GM23338 (cell line): ENCODE measurements at places on chromosomes 3 and 15.

GRCh38 chr3:112467539-112467938 lies 31.7 kb downstream of the BTLA start:
- DNase-seq: no peak

GRCh38 chr15:77311618-77312398 lies 108.1 kb downstream of the PEAK1 start:
- DNase-seq: no peak

DNA sequence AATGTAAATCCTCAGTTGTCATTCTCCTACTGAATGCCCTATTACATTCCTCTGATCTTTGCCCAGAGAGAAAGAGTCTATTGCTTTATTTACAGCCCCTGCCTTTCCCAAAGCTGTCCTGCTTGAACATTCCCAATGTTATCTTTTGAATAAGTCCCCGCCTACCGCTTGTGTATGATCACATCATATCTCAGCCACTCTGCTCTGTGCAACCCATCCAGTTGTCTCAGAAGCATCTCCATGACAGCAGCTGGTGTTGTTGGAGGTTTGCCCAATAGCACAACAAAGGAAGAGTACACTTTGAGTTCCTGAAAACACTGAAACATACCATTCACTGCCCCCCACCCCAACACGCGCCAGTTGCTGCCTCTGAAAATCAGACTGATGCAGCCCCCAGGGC lies 22.0 kb upstream of the FAM3D start:
- DNase-seq: no peak

- DNase-seq: no peak
Observed at GRCh38 chr15:56835718-56836171, 82.7 kb upstream of the TCF12 start.

DNA sequence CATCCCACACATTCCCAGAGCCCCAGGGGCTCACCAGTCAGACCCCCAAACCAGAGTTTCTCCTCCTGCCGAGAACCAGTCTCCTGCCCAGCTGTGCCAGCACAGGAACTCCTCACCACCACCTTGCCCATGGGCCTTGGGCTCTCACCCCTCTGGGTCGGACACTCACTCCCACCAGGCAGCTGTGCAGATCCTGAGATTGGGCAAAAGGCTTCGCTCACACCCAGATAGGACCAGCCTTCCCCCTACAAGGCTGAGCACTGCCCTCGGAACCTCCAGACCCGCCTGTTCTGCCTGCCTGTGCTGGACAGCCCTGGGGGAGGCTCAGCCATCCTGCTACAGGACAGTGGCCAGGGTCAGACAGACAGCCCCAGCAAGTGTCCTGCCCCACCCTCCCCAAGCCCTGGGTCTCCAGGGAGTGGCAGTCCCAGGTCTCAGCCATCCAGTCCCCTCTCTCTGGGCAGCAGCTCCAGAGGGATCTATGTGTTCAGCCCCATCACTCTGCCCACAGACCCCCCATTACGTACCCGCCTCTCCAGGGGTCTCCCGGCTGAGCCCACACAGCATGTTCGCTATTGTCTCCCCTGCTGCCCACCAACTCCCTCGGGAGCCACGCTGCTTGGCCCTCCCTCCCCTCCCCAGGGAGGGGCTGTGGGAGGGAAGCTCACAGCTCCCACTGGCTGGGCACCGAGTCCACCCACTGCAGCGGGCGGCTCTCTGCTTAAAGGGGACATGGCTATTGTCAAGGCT lies at the start of gene GRIP2:
Gene GRIP2, minus strand, starts transcription at position 601 of the 750 bp plus-strand sequence. Its CDS starts 34 bp downstream, at position 567.
- DNase-seq: no peak

- peak; percentile 29 for DNase-seq
Observed at GRCh38 chr3:114362815-114363214, 69.0 kb downstream of the TIGIT start.

DNA sequence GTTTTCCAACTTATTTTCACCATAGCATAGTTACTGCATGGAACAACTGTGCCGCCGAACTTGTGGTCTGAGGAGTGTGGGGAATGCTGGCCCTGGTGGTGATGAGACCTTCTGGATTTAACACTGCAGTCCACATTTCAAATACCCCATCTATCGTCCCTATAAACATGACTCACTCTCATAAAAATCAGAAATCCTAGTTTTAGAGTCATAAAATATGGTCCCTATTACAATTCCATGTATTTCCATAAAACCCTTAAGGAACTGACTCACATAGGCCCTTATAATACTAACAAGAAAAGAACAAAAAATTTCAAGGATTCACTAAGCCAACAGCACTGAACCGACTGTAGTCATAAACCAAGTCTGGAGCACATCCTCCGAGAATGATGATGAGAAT lies 147.2 kb downstream of the FOXP1 start:
- no peak for DNase-seq

DNA sequence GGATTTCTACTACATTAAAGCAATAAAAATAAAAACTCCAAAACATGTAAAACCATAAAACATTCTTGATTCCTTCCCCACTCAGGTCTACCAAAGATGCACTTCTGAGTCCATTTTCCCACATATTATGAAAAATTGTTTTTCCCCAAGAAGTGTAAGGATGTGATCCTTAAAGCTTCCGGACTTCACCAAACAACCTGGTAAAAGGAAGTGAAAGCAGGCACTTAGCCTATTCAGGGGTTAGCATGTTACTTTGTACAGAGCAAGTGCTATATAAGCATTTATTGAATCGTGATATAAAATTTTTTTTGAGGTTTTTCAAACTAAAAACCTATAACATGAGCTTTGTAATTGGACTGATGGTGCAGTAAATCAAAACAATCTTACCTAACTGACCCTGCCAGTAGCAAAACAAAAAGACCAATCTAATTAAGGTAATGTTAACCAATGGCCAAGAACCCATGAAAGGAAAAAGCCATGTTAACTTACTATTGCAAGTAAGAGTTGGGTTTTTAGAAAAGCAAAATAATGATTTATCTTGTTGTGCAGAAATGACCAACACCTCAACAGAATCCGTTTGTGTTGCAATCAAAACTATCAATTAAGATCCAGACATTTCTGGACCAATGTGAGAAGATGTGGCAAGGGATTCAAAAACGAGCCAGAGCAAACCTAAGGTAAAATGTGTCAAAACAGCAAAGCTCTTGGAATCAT lies 1.8 kb downstream of the SETD2 start:
- DNase-seq: no peak

- no peak for DNase-seq
Observed at GRCh38 chr15:76153241-76154197, 93.7 kb downstream of the TMEM266 start.

- no peak for DNase-seq
Observed at GRCh38 chr15:62212741-62213140, 47.7 kb upstream of the C2CD4B start.

DNA sequence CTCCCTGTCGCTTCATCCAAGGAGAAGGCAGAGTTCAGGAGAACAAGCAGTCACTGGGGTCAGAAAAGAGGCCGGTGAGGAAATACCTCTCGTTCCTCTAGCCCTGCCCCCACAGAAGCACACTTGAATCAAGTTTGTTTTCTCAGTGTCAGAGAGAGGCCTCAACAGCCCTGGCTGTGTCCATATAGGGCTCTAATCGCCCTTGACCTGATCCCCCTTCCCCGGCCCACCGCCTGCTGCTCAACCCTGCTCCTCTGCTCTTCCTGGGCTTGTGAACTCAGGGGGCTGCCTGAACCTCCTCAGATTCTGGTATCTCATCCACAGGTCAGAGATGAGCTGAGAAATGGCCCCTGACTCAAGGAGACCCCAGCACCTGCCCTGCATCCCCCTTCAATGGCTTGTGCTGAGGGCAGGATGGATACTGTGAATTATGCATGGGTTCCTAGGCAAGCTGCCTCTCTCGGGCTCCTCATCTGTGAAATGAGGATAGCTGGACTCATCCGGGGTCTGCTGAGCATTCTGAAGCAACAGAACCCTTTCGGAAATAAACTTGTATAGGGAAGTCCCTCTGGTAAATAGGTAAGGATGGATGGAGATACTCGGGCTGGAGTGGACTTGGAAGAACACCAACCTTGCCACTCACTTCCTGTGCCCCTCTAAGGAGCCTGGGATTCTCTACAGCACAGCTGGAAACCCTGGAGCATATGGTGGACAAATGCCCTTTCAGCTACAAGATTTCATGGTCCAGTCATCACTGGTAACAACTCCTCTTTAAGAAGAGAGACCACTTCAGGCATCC lies 147.5 kb downstream of the STT3B start:
- DNase-seq: peak; percentile 33

DNA sequence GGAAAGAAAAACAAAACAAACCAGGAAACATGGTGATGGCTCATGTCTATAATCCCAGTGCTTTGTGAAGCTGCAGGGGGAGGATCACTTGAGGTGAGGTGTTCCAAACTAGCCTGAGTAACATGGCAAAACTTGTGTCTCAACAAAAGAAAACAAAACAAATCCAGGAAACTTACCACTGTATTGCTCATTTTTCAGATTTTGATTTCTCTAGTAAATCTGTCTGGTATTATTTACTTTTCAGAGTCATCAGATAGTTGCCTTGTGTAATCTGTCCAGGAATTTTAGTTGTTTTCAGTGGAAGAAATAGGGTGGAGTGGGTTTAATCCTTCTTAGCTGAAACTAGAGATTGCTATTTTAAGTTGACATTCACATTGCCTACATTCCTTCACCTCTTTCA lies 91.8 kb upstream of the ALCAM start:
- no peak for DNase-seq
